Fibroblast of lung (primary cell): ENCODE measurements at places on chromosomes 16 and 17.
A peak's percentile ranks its signal among the peaks of the same experiment; 100 is the strongest.

DNA sequence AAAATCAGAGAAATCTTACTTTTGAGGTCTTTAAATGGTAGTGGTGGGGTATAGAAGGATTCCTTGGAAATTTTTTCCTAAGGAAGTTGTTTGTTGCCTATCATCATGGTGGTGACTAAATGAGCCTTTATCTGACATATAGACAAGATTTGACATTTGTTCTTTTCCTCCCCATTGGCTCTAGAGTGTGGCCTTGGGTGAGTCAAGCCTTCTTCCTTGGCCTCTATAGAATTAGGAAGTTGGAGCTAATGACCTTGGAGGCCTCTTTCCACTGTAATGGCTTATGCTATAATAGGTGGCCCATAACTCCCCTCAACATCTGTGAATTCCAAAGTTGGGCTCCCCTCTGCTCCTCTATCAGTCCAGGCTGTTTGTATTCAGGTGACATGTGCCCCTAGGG lies 79.1 kb upstream of the HNF1B start:
- no peak for DNase-seq

- no peak for DNase-seq
Observed at GRCh38 chr17:82375359-82376041, 3.9 kb downstream of the UTS2R start.

DNA sequence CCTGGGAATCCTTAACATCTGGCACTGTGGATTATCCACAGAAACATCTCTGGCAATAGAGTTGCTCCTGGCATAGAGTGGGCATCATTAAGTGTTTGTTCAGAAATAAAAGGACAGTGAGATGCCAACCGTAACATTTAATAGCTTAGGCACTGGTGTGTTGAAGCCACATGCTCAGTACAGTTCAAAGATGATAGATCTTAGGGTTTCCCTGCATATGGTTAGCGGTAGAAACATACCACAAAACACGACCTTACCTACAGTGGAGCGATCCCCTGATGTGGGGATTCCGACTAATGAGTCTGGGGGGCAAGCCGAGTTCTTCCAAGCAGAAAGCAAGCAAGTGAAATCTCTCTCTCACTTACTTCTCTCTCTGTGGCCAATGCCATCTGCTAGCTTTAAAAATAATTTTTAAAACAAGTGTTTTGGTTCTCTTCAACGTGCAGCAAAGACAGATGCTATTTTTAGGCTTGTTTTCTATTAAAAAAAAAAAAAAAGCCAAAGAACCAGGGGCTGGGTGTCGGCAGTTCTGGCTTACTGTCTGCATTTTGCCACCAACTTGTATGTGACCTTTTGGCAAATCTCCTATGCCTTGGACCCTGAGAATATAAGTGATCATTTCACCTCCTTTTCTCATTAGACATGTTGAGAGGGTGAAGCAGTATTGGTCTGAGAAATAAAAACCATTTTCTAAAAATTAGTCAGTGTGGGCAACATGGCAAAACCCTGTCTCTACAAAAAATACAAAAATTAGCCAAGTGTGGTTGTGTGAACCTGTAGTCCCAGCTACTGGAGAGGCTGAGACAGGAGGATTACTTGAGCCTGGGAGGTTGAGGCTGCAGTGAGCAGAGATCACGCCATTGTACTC lies 89.2 kb upstream of the CACNG3 start:
- no peak for DNase-seq

DNA sequence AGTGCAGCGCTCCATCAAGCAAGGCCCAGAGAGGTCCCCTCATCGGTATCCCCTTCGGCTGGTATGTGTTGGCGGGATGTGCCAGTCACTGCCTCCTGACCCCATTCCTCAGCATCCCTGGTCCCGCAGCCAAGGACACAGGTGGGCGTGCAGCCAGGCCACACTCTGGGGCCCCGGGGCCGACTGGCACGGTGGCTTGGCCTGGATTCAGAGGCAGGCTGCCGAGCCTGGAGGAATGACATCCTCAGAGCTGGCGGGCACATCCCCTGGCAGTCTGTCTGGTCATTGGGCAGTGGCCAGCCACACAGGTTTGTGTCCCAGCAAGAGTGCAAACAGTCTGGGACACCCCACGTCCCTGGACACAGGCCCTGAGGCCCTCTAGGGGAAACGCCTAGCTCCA lies 111.1 kb downstream of the SDK2 start:
- no peak for DNase-seq

GRCh38 chr17:30580916-30581315 lies 103.7 kb downstream of the GOSR1 start:
- DNase-seq = no peak

GRCh38 chr16:85681255-85681654 lies 7.5 kb downstream of the GINS2 start:
- DNase-seq = no peak

DNA sequence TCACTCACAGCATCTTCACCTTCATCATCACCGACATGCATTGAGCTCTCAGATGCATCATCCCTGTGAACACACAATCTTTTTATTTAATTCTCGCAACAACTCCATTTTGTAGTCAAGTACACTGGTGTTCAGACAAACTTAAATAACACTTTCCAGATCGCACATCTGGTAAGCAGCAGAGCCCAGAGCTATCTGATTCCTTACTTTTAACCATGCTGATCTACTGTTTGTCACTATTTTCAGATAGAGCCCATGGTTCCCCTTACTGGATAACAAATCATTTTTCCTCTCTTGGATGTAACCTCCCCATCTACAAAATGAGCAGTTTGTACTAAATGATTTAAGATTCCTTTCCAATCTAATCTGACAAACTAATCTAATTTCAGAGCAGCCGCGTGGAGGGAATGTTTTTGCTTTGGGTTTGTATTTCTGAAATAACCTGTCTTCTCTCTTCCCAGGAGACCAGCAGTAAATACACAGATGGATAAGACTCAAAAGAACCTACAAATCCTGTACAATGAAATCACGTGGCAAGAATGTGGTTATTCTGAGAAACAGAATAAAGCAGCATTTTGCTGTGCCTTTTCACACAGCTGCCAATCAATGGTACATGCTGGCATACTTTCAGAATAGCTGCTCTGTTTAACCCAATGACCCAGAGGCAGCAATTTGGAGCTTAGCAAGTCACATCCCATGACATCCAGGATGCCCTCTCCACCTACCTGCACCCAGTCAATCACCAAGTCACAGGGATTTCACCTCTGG lies 72.9 kb upstream of the CCL2 start:
- no peak for DNase-seq

DNA sequence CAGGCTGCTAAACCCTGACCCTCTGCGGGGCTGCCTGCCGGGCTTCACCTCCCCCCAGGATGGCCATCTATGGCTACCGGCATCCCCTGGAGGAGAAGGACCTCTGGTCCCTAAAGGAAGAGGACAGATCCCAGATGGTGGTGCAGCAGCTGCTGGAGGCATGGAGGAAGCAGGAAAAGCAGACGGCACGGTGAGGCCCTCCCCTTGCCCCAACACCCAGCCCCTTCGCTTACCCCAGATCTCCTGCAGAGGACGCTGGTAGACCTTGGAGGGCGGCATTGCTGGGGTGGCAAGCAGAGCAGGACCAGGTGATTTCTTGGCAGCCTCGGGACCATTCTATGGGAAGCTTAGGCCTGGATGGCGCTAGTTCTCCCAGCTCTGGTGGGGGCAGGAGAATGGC lies 24.5 kb downstream of the ABCC3 start:
- no peak for DNase-seq

- DNase-seq = no peak
Observed at GRCh38 chr16:999677-1000076, 18.1 kb downstream of the SOX8 start.

- DNase-seq = no peak
Observed at GRCh38 chr16:49876716-49877129, 20.8 kb upstream of the ZNF423 start.

GRCh38 chr17:78738698-78739097 lies 43.4 kb downstream of the CYTH1 start:
- no peak for DNase-seq

GRCh38 chr17:64975318-64976087 lies 56.2 kb upstream of the LRRC37A3 start:
- peak; percentile 89 for DNase-seq

DNA sequence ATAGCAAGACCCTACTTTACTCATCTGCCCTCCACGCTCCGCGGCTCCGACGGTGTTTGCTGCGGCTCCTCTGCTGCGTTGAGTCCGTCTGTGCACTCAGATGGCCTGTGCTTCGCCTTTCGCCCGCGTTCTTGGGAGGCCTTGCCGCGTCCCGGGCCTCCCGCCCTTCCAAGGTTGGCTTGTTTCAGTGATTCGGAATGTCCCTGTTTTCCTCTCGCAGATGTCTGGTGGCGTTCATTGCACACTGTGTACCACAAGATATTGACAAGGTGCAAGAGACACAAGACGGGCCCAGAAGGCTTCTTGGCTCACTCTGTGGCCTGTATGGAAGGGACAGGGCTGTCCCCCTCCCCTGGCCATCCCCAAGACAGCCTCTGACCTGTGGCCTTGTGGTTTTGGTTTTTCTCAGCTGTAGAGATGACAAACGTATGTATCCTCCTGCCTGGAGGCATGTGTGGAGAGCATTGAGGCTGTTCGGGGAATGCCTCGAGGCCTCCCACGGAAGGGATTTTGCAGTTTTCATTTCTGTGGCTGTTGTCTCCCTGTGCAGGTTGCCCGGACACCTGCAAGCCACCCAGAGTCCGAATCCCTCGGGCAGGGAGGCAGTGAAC lies 15.4 kb downstream of the MGRN1 start:
- no peak for DNase-seq

DNA sequence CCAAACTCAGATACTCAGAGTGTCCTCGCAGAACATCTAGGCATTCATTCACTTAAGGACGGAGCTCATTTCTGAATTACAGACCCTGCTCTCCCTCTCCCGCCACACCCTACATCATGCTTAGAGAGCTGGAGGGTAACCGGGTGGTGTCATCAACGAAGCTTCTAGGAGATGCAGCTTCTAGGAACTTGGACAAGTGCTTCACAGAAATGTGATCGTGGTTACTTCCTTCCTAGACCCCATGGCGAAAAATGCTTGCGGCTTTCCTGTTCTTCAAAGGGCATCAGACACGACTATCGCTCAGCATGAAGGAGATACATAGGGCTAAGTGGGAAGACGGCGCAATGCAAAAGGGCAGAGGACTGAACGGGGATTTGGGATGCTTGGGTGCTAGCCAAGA lies 126.8 kb downstream of the ZFHX3 start:
- no peak for DNase-seq

DNA sequence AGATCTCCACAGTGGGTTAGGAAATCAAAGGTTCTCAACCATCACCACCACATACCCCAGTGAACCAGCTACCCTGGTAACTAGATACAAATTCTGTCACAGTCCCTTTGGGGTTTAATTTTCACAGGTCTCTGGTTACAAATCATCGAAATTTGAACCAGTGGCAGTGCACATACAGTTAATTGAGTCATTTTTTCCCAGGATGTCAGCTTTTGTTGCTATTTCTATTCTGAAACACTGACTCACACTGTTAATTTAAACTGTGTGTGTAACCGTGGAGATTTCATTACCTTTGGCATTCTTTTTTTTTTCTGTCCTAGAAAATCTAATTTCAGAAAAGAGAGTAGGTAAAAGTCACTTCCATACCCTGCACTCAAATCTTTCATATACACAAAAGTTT lies 511.5 kb downstream of the TOX3 start:
- DNase-seq = no peak

GRCh38 chr17:79022507-79022991 lies 1.4 kb upstream of the C1QTNF1 start:
- DNase-seq = no peak

DNA sequence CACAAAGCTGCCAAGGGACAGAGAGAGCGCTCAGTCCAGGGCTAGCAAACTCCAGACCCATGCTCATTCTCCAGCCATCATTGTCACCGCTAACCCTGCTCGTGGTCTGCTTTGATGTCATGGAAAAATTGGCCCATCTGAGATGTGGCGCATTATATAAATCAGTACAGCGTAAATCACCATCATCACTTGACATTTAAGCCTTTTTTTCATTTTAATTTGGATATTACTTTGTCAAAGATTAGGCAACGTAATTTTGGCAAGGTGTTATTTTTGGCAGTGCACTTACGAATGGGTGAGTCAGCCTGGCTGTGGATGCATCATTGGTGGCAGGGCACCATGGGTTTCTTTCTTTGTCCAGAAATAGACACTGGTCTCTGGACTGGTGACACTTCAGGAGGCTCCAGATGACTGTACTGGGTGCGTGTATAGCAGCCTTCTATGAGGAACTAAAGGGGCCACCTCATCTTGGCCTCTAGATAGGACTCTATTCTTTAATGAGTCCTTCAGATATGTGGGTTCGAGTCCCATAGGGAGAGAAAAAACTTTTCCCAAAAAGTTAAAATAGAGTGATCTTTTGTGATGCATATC lies 166.3 kb downstream of the MSI2 start:
- DNase-seq = peak; percentile 78

- no peak for DNase-seq
Observed at GRCh38 chr17:30253312-30253711, 17.8 kb upstream of the SLC6A4 start.

- peak; percentile 86 for DNase-seq
Observed at GRCh38 chr17:2034806-2035540, 5.0 kb downstream of the DPH1 start.

DNA sequence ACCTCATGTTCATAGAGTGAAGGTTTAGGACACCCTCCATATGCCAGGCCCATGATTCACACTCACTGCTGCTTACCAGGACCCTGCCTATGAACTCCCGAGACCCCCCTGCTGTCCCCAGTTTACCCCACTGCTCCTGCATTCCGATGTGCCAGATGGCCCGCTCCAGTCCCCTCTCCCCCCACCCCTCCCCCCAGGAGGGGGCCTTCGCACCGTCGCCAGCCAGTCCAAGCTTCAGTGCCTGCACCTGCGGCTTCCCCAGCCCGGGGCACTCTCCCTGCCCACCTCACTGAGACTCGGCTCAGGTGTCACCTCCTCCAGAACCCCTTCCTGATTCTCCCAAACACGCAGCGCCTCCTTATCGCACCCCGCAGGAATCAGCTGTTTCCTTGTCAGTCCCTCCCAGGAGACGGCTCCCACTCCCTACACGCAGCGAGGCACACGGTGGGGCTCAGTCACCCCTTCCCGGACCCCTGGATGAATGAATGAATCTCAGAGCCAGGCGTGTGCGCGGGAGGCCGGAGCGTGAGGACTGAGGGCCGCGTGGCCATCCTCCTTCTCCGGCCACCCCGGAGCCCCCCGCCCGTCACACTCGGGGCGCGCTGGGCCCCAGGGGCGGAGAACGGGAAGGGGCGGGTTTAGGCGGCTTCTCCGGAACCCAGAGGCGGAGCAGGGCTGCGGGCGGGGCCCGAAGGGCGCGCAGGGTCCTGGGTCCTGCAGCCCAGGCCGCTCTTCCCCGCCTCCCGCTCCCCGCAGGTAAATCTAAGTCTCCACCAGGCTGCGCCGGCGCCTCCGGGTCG lies 1.6 kb downstream of the MYO1C start:
- DNase-seq = peak; percentile 39

DNA sequence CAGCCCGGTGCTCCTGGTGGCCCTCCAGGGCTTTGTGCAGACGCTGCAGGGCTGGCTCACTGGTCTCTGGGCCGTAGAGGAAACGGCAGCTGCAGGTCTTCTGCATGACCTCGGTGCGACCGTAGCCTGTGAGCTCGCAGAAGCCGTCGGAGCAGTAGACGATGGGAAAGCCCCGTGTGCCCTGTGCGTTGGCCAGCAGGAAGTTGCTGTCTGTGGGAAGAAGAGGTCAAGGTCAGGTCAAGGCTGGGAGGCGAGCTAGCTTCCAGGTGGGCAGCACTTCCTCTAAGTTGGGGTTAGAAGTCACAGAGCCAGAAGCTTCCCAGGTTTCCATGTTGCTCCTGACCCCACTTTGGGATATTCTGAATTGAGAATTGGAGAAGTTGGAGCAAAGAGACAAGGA lies 2.1 kb downstream of the KCNH4 start:
- no peak for DNase-seq
